ENCODE measurements at places on chromosomes 6 and 20.

DNA sequence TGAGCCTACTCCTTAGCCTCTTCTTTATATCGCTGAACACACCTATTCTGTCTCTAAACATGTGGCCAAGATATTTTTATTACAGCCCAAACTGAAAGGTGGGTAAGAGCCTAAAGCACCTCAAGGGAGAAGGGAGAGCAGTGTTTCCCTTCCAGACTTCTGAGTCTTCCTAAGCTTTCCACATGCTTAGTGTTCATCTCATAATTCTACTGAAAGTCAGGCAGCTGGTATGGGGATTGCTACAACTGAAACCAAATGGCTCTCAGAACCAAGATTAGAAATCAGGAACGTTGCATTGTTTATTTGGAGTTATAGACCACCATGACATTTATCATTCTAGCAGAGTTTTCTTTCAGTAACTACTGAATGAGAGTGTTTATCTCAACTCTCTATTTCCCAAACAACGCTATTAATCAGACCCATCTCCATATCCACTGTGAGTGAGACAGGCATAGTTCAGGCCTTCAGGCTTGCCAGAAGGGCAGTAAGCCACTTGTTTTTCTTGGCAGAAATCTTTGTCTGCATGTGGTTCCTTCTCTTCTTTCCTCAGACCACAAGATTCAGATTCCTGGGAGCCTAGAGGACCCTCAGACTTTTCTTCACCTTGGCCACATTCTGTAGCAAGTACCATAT, 22.8 kb downstream of the VGLL2 start:
- no peak for DNase-seq

DNA sequence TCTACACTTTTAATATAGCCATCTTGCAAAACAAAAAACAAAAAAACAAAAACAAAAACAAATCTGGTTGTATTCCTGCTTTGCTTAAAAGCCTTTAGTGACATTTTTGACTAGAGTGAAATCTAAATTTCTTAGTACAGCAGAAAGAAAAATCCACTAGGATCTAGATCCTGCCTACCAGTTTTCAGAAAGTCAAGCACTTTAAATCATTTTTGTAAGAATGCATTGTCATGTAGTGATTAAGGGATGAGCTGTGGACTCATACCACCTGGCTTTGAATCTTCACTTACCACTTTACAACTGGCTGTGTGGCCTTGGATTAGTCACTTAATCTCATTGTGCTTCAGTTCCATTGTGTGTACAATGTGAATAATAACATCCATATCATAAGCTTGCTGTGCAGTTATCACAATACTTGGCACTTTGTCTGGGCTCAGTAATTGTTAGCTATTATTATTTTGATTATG, 4.0 kb downstream of the MKKS start:
- DNase-seq = peak; percentile 16

DNA sequence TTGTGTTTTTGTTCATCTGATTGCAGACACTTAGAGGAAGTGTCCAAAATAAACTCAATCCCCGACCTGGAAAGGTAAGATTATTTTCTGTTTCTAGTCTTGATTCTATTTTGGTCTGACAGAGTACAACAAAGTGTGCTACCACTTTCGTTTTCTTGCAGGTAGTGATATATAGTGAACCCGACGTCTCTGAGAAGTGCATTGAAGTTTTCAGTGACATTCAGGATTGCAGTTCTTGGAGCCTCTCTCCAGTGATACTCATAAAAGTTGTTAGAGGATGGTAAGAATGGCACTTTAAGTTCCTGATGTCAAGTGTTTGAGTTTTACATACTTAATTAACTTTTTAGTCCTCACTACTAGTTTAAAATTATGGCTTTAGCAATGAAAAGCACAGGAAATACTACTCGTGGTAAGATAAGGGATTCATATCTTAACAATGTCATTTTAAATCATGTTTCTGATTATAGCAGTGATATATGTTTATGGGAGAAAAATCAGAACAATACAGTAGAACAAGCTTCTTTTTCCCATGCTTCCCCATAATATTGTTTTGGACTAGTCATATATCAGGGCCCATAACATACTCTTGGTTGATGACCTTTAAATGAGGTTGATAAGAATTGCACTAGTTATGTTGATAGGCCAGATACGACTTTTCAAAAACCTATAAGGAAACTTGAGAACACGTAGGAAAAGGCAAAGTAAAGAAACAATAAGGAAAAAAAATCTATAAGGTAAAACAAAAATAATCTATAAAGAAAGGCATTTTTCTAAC, 104.0 kb downstream of the RTN4IP1 start:
- DNase-seq = no peak

- no peak for DNase-seq
Observed at GRCh38 chr20:2139250-2139649, 37.6 kb downstream of the STK35 start.

DNA sequence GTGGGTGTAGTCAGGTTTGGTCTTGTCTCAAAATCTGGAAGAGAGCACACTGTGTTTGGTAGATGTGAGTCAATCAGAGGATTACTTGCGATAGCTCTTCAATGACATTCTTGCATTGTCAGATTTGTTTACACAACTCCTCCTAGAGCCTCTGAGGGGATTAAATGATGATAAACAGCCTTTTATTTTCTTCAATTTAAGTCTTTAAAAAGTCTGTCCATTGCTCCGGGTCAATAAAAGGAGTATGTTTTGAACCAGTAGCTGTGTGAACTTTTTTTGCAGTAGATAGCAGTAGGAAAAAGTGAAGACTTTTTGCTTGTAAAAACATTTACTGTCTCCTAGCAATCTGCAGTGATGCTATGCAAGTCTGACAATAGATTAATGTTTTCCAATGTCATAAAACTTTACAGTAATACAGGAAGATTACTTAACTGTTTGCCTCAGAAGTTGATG, 49.9 kb downstream of the GJA1 start:
- DNase-seq = no peak

- DNase-seq = peak; percentile 100
Observed at GRCh38 chr6:110467566-110468140, 8.8 kb downstream of the SLC22A16 start.

DNA sequence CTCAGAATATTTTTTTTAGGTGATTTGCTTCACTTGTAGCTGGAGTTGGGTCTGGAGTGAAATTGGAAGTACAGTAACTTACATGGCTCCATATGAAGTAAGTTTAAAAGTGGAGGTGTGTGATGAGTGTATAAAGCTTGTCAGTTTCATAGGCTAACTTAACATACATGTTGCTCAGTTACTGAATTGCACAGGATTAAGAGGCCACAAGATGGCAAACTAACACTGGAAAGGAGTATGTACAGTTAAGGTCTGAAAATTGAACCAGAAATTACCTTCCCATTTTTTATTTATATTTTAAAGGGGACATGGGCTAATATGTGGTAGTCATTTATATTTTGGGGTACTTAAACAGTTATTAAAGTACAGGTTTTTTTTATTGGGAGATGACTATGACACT, 45.3 kb upstream of the SMIM8 start:
- peak; percentile 63 for DNase-seq

- DNase-seq = no peak
Observed at GRCh38 chr20:40652441-40652987, 36.5 kb downstream of the MAFB start.

DNA sequence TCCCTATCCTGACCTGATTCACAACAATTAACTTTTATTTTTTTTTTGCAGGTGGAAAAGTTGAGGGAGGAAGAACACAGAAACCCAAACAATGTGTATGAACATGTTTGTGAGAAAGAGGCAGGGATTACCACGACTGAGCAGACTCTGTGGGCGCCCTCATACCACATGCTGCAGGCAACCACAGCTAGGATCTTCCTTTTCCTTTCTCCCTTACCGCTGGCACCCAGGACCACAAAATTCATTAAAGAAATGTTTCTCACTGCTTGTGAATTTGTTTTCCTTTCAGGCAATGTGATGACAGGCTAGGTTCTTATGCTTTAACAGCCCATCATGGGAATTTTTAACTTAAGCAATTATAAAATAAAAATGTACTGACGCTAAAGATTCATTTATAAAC, 287.1 kb downstream of the GMDS start:
- no peak for DNase-seq

Data from hematopoietic multipotent progenitor cell treated with erythropoietin and hydrocortisone succinate and interleukin-3 and kit ligand, for 8 days (in vitro differentiated cells).